ENCODE measurements at places on chromosomes 5 and 9. TPM values are rescaled to one million over a fixed set of nuclear protein-coding genes. Genes with fewer than 3 reads are reported as not detected.

WNK2 gene
- 0.27 TPM for total RNA-seq

ARHGEF28 gene
- total RNA-seq: not detected

IFNA14 gene
- total RNA-seq: not detected

SFXN1 gene
- 93.0 TPM for total RNA-seq

INSYN2B gene
- total RNA-seq: not detected

POU5F2 gene
- 1.7 TPM for total RNA-seq

ISL1 gene
- total RNA-seq: not detected

IL13 gene
- 0.31 TPM for total RNA-seq

OR1Q1 gene
- total RNA-seq: 1.1 TPM

ARL15 gene
- total RNA-seq: 12.8 TPM

DNA sequence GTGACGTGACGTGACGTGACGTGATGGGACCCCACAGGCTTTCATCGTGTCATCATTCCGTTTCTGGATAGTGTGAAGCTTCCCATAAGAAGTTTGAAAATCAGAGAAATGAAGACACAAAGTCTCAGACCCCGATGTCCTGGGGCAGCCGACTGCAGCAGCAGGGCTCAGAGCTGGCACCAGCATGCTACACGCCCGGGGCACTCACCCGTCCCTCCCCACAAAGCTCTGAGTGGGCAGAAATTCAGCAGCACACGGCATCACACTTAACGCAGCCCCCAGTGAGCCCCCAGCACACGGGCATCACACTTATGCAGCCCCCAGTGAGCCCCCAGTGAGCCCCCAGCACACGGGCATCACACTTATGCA is 42.2 kb downstream of the SLC12A7 start:
- H3K4me1 ChIP-seq: no peaks in the 10 kb centered on the region
- DNase-seq: no peak
- H3K36me3 ChIP-seq: peaks cover 2% of the 10 kb centered on the region
- no peaks in the 10 kb centered on the region for H3K27me3 ChIP-seq
- H3K4me3 ChIP-seq: no peak overlapping the region
- no peak overlapping the region for H3K27ac ChIP-seq

- H3K4me1 ChIP-seq: peaks cover 4% of the 10 kb centered on the region
- H3K27me3 ChIP-seq: no peaks in the 10 kb centered on the region
- H3K4me3 ChIP-seq: no peak overlapping the region
- peaks cover 5% of the 10 kb centered on the region for H3K36me3 ChIP-seq
Observed at GRCh38 chr5:178429156-178429468, 161.1 kb downstream of the COL23A1 start.

GRCh38 chr5:109901628-109901981 is 211.9 kb downstream of the MAN2A1 start:
- DNase-seq: no peak
- H3K4me1 ChIP-seq: no peaks in the 10 kb centered on the region
- H3K27me3 ChIP-seq: no peaks in the 10 kb centered on the region
- H3K4me3 ChIP-seq: no peak overlapping the region
- H3K36me3 ChIP-seq: no peaks in the 10 kb centered on the region

- H3K27ac ChIP-seq: no peak overlapping the region
- no peaks in the 10 kb centered on the region for H3K36me3 ChIP-seq
- peaks cover 4% of the 10 kb centered on the region for H3K4me1 ChIP-seq
- no peak for DNase-seq
- peaks cover 6% of the 10 kb centered on the region for H3K27me3 ChIP-seq
- H3K4me3 ChIP-seq: no peak overlapping the region
Observed at GRCh38 chr9:23539311-23539710, 286.7 kb downstream of the ELAVL2 start.

DNA sequence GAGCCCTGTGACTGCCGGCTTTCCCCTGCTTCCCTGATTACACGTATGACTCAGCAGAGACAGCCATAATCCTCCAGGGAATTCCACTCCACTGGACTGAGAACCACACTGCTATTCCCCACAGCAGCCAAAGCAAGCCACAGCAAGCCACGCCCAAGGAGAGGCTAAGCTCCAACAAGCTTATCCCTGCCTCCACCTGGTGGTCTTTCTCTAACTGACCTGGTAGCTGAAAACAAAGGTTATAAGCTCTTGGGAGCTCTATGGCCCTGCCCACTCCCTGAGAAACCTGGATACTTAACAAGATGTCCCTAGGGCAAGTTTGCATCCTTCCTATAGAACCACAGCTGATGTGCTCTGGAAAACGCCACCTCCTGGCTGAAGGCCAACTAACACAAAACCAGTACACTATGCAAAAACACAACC is 613.7 kb upstream of the CDH18 start:
- H3K36me3 ChIP-seq: no peaks in the 10 kb centered on the region
- no peak for DNase-seq
- H3K4me1 ChIP-seq: no peaks in the 10 kb centered on the region
- no peak overlapping the region for H3K4me3 ChIP-seq

DNA sequence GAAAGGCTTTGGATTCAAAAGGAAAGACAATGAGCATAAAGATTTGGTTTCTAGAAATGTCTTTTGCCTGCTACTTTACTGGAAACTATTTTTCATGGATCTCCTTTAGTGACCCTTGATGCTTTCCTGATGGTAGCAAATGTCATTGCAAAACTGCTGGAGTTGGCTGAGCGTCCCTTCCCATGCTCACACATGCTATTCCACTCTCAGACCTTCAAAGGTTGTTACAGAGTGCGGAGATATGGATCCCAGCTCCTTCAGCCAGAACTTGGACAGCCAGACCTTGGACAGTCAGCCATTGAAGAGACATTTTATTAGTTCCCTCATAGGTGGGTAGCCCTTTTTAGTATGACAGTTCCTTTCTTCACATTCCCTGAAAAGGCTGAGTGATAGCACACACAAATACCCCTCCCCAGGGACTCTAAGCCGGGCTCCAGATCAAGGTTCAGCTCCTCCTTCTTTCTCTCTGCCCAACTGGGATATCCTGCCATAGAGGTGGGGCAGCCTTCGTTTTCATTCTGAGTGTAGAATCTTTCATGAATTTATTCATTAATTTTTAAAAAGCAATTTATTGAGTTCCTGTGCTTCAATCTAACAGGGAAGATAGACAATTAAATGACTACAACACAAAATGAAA is 153.3 kb upstream of the SLC44A1 start:
- no peaks in the 10 kb centered on the region for H3K27me3 ChIP-seq
- DNase-seq: no peak
- H3K27ac ChIP-seq: no peak overlapping the region
- H3K36me3 ChIP-seq: no peaks in the 10 kb centered on the region

GRCh38 chr9:6816581-6816980 is 58.8 kb downstream of the KDM4C start:
- peak overlapping the region; percentile 48 for H3K27ac ChIP-seq
- no peak for DNase-seq
- H3K4me3 ChIP-seq: no peak overlapping the region
- no peaks in the 10 kb centered on the region for H3K27me3 ChIP-seq
- peaks cover 17% of the 10 kb centered on the region for H3K36me3 ChIP-seq

DNA sequence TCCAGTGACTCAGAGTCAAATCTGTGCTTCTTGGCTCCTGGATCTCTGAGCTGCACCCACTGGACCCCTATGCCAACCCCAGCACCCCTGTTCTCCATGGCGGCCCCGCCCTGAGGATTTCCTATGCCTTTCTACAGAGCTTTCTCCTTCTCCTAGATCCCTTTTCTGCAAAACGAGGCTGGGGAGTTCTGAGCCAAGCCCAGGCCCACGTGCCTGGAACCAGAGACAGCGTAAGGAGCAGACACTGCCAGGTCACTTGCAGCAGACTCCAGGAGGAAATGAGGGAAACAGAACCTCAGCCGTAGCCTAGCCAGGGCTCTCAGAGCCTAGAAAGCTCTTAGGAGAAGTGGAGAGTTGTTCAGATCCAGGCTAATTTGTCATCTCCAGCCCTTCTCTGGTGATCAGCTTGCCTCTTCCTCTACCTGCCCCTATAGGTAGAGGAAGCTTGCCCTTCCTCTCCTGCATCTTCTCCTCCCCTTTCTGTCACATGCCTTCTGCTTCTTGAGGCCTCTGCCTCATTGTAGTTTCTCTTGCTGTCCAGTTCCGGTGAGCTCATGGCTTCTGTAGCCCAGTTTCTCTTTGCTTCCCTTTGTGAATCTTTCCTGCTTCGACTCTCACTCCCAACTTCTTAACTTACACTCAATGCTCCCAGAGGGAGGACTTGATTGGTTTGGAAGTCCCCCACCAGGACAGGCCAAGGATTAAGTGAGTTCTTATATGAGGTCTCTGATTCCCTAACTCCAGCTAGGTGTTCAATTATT is 163.4 kb downstream of the RGS3 start:
- H3K36me3 ChIP-seq: no peaks in the 10 kb centered on the region
- H3K27me3 ChIP-seq: no peaks in the 10 kb centered on the region
- H3K27ac ChIP-seq: no peak overlapping the region
- H3K4me3 ChIP-seq: no peak overlapping the region

GRCh38 chr9:120980951-120981350 is 54.4 kb upstream of the TRAF1 start:
- DNase-seq: no peak
- no peaks in the 10 kb centered on the region for H3K36me3 ChIP-seq
- peaks cover 2% of the 10 kb centered on the region for H3K4me1 ChIP-seq
- no peak overlapping the region for H3K4me3 ChIP-seq

GRCh38 chr5:6407558-6408259 is 29.4 kb upstream of the MED10 start:
- no peak overlapping the region for H3K4me3 ChIP-seq
- H3K27ac ChIP-seq: no peak overlapping the region
- no peak for DNase-seq

- peaks cover 1% of the 10 kb centered on the region for H3K4me1 ChIP-seq
- no peaks in the 10 kb centered on the region for H3K36me3 ChIP-seq
- H3K27me3 ChIP-seq: no peaks in the 10 kb centered on the region
- no peak overlapping the region for H3K4me3 ChIP-seq
- H3K27ac ChIP-seq: no peak overlapping the region
- no peak for DNase-seq
Observed at GRCh38 chr5:78586251-78586650, 62.3 kb downstream of the LHFPL2 start.

GRCh38 chr5:180535573-180535972 is 41.4 kb downstream of the CNOT6 start:
- no peak for DNase-seq
- peaks cover 14% of the 10 kb centered on the region for H3K4me1 ChIP-seq
- no peak overlapping the region for H3K4me3 ChIP-seq

GRCh38 chr5:35248843-35249780 is 18.8 kb upstream of the PRLR start:
- H3K36me3 ChIP-seq: no peaks in the 10 kb centered on the region
- no peak overlapping the region for H3K4me3 ChIP-seq
- no peaks in the 10 kb centered on the region for H3K4me1 ChIP-seq
- H3K27me3 ChIP-seq: peaks cover 9% of the 10 kb centered on the region
- H3K27ac ChIP-seq: no peak overlapping the region

GRCh38 chr9:7862170-7862569 is 62.6 kb upstream of the DMAC1 start:
- DNase-seq: no peak
- no peaks in the 10 kb centered on the region for H3K4me1 ChIP-seq
- no peak overlapping the region for H3K27ac ChIP-seq
- no peaks in the 10 kb centered on the region for H3K36me3 ChIP-seq
- no peaks in the 10 kb centered on the region for H3K27me3 ChIP-seq
- no peak overlapping the region for H3K4me3 ChIP-seq

- DNase-seq: no peak
- H3K4me1 ChIP-seq: no peaks in the 10 kb centered on the region
- H3K27me3 ChIP-seq: no peaks in the 10 kb centered on the region
- no peaks in the 10 kb centered on the region for H3K36me3 ChIP-seq
- H3K4me3 ChIP-seq: no peak overlapping the region
Observed at GRCh38 chr5:122351416-122352157, 39.5 kb downstream of the SNCAIP start.

DNA sequence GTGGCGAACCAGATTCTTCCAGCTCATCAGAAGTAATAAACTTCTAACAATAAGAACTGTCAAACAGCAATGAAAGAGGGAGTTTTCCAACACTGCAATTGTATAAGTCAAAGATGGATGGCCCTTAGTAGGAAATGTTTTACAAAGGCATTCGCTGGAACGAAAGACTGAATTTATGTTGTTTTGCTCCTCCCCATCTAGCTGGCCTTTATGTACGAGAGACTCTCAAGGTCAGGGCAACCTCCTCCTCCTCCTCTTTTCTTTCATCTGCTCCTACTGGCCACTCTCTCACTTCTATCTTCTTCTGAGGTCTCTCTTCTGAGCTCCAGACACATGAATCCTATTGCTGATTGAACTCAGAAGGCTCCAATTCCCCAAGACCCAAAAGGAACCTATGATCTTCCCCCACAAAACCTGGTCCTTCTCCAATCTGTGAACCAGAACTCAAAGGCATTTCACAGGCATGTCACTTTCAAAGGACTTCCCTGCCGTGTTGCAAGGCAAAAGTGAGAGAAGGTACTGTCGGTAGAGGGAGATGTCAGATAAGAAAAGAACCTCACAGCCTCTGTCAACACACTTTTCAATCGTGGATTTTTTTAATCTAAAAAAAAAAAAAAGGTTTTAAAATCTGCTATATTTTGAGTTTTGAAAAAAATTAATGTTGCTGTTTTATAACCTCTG is 28.5 kb upstream of the PUM3 start:
- no peaks in the 10 kb centered on the region for H3K36me3 ChIP-seq
- H3K4me1 ChIP-seq: peaks cover 5% of the 10 kb centered on the region
- H3K27me3 ChIP-seq: peaks cover 21% of the 10 kb centered on the region
- no peak overlapping the region for H3K27ac ChIP-seq
- no peak overlapping the region for H3K4me3 ChIP-seq

GRCh38 chr5:133142782-133143181 is 91.0 kb downstream of the HSPA4 start:
- DNase-seq: no peak
- H3K36me3 ChIP-seq: no peaks in the 10 kb centered on the region
- H3K27ac ChIP-seq: no peak overlapping the region
- peaks cover 1% of the 10 kb centered on the region for H3K27me3 ChIP-seq
- H3K4me1 ChIP-seq: peaks cover 4% of the 10 kb centered on the region

DNA sequence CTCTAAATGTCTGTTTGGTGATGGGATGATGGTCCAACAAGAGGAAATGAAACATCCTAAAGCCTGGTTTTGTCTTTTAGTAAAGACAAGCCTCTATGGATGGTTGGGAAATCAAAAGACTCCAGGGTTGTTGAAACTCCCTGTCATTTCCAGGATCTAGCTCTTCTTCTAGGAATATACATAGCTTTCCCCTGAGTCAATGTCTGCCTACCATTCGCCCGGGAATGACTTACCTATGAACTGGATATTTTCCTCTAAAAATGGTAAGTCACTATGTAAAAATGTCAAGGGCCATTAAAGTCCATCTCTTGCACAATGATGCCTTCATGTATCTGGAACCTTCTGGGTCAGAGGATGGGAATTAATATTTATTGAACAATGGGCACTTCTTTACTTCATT is 11.1 kb upstream of the KIF12 start:
- H3K27me3 ChIP-seq: peaks cover 15% of the 10 kb centered on the region
- no peak for DNase-seq
- H3K4me1 ChIP-seq: no peaks in the 10 kb centered on the region
- H3K27ac ChIP-seq: no peak overlapping the region

DNA sequence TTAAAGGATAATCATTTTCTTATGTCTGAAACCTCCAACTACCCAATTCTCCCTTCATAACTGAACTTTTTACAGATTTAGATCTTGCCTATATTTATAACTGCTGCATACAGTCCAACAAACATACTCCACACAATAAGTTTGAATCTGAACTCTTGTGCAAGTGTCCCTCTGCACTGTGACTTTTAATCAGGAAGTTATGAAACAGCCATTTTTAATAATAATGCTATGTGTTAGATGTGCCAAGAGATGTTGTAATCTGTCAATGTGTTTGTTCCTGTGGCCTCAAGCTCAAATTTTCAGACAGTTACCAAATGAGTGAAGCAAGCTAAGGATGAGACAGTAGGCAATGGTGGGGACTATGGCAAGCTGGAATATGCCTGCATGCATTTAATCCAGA is 57.6 kb upstream of the MTAP start:
- no peak overlapping the region for H3K27ac ChIP-seq
- H3K4me3 ChIP-seq: no peak overlapping the region
- no peak for DNase-seq

Measured in naive thymus-derived CD8-positive, alpha-beta T cell (primary cell).